Vagina (tissue), 2 donors: ENCODE measurements at places on chromosomes 3 and 15.

DNA sequence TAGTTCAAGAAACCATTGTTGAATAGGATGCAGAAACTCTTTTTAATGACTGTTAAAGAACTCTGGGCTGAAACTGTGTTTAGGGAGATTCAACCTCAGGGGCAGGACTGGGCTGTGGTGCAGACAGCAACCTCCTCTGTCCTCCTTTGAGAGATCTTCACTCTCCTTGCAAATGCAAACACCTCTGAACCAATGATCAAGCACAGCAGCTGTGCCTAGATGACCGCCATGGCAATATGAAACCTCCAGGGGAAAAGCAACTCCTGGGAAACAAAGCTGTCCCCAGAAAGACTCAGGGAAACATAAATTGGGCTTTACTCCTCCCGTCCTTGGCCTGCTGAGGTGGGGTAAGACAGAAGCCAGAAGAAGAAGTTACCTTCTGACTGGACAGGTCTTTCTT lies 52.6 kb downstream of the TBC1D2B start:
- DNase-seq = no peak
- H3K4me1 ChIP-seq = peaks cover 31% of the 10 kb centered on the region
- no peak overlapping the region for H3K4me3 ChIP-seq

DNA sequence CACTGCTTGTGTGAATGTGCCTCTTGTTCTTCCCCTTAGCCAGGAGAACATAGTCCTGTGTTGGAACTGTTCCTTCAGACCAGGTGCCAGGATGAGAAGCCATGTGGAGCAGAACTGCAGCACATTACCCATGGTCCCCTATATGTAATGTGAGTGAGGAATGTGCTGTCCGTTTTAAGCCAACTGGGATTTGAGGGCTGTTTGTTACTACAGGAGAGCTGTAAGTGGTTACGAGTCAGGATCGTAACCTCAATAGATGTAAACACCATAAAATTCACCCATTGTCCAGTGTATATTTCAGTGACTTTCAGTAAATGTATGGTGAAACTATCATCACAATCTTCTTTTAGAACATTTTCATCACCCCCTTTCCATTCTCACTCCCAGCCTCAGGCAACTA lies 10.1 kb upstream of the SCAP start:
- no peaks in the 10 kb centered on the region for H3K27me3 ChIP-seq
- H3K36me3 ChIP-seq = no peaks in the 10 kb centered on the region
- no peak for DNase-seq

GRCh38 chr3:128875556-128876120 lies 3.8 kb upstream of the ACAD9 start:
- no peaks in the 10 kb centered on the region for H3K36me3 ChIP-seq
- H3K4me3 ChIP-seq = no peak overlapping the region
- no peak for DNase-seq
- peaks cover 22% of the 10 kb centered on the region for H3K4me1 ChIP-seq
- H3K27me3 ChIP-seq = no peaks in the 10 kb centered on the region

DNA sequence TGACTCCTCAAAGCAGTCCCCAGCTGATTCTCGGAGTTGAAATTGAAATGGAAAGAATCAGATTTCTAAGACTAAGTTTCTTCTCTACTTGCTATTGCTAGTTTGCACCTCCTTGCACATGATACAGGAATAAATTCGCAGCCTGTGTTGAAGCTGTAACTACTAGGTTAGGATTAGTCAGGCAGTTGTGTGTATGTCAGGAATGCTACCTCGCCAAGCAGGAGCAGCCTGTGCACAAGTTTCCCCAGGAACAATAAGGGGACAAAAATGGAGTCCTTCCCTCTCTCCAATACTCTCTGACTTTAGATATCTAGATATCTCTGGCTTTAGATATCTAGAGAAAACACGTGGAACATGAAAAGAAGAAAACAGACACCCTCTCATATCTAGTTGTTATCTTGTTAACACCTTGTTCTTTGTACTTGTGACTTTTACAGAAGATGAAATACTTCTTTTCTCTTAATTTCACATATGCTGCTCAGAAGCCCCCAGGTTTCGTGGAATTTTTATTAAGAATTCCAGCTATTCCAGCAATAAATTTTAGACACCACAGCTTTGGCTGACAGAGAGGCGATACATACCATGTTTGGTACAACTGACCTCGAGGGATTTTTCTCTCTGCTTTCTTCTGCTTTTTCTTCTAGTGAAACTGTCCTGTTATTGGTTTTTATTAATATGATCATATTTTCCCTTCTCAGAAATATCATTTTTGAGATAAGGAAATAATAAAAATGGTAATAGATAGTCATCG lies 56.1 kb upstream of the CMSS1 start:
- no peaks in the 10 kb centered on the region for H3K36me3 ChIP-seq
- no peak overlapping the region for H3K27ac ChIP-seq
- H3K4me3 ChIP-seq = no peak overlapping the region
- H3K4me1 ChIP-seq = no peaks in the 10 kb centered on the region
- H3K27me3 ChIP-seq = no peaks in the 10 kb centered on the region

- no peak for DNase-seq
- no peaks in the 10 kb centered on the region for H3K4me1 ChIP-seq
- H3K27me3 ChIP-seq = no peaks in the 10 kb centered on the region
These were observed 67.1 kb downstream of the ATP2B2 start for GRCh38 chr3:10437995-10438901.

DNA sequence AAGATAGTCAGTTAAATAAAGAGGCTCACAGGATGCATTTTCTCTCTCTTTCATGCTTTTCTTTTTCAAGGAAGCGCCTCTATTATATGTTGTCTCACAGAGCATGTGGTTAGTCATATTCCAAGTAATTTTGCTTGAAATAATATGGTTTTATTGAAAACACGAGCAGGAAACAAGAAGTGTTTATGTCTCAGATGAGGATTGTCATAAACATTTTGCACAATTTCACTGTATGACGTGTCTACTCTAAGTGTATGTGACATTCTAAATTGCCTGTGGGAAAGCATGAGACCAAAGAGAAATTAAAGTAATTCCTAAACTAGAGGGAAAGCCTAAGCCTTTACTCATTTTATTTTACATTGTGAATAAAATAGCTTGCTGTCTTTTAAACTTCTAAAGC lies 818.6 kb downstream of the EPHA3 start:
- H3K4me3 ChIP-seq = no peak overlapping the region
- DNase-seq = no peak
- no peaks in the 10 kb centered on the region for H3K36me3 ChIP-seq
- no peaks in the 10 kb centered on the region for H3K4me1 ChIP-seq
- H3K27ac ChIP-seq = no peak overlapping the region

DNA sequence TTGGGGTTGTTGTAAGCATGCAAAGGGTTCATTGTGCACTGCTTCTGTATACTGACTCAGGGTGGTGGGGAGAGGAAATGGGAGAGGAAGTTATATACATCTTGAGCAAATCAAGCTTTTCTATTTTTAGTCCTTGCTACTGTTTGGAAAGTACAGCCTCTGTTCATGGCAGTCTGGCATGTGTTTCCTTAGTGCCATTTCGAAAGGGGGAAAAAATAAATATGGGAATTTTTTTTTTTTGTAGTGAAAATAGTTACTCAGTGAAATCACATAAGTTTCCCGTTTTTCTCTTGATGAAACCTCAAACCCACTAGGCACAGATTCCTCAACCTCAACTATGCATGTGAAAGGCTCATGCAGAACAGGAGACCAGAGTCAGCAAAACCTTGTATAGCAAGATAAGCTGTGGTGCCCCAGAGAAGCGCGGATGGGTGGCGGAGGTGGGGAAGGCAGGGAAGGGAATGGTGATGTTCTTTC lies 353.3 kb downstream of the LPP start:
- DNase-seq = no peak
- no peaks in the 10 kb centered on the region for H3K36me3 ChIP-seq
- H3K27me3 ChIP-seq = no peaks in the 10 kb centered on the region
- H3K4me1 ChIP-seq = peaks cover 13% of the 10 kb centered on the region
- H3K4me3 ChIP-seq = no peak overlapping the region
- H3K27ac ChIP-seq = no peak overlapping the region

DNA sequence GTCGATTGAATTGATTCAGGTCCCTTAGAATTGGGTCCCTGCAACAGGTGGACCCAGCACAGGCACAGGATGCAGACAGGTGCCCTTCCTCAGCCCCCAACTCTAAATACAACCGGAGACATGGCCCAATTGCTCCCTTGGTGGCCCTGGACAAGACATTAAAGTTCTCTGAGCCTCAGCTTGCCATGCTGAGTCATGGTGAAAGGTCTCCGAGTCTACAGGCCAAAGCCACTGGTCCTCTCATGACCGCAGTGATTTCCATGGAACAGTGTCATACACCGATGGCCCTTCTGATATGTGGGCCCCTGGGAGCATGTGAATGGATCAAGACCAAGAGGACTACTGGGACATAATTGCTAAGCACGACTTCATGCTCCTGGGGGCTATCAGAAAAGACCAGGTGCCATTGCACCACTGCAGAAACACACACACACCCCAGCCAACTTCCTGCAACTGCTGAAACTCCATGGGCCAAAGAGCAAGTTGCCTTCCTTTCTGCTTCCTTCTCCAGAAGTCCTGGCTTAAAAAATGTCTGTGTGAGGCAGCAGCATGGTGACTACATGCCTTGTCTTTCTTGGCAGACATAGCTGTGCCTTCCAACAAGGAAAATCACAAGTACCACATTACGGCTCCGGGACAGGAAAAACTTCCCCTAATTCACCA lies 38.8 kb downstream of the TBC1D2B start:
- no peaks in the 10 kb centered on the region for H3K36me3 ChIP-seq
- DNase-seq = no peak
- H3K4me3 ChIP-seq = no peak overlapping the region
- H3K27me3 ChIP-seq = no peaks in the 10 kb centered on the region
- H3K4me1 ChIP-seq = peaks cover 69% of the 10 kb centered on the region
- H3K27ac ChIP-seq = no peak overlapping the region

DNA sequence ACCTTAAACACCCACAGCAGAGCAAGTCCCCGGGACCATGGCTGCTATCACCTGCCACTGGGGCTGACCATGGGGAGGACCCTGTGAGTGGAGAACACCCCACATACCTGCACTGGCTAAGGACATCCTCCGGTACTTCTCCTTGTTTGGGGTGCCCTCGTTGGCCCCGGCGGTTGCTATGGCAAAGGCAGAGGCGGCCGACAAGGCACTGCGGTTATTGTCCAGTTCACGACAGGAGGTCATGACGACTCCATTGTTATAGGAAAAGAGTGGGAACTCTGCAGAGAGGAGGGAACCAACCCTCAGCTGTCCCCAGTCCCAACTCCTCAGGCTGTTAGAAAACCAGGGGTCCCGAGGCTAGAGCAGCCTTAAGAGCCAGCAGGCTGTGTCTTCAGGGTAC lies 54.8 kb upstream of the CTSH start:
- DNase-seq = no peak
- peaks cover 16% of the 10 kb centered on the region for H3K4me1 ChIP-seq
- H3K36me3 ChIP-seq = no peaks in the 10 kb centered on the region
- H3K27ac ChIP-seq = no peak overlapping the region
- H3K27me3 ChIP-seq = no peaks in the 10 kb centered on the region
- H3K4me3 ChIP-seq = no peak overlapping the region

DNA sequence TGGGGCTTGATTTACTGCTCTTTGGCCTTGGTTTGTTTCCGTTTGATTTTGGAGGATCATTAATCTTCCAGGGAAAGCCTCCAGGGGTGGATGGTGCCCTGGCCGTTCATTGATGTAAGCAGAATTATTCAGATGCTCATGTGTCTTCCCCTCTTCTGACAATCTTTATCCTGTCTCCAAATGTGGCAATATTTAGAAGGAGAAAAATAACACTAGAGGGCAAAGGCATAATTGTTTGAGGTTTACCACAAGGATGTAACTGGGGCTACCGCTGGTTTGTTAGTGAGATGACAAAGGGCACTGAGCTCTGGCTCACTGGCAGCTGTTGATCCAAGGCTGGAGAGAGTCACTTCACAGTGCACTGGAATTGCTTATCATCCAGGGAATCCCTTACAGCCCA lies 18.2 kb upstream of the PLCL2 start:
- H3K27me3 ChIP-seq = no peaks in the 10 kb centered on the region
- H3K36me3 ChIP-seq = no peaks in the 10 kb centered on the region
- no peak overlapping the region for H3K27ac ChIP-seq

DNA sequence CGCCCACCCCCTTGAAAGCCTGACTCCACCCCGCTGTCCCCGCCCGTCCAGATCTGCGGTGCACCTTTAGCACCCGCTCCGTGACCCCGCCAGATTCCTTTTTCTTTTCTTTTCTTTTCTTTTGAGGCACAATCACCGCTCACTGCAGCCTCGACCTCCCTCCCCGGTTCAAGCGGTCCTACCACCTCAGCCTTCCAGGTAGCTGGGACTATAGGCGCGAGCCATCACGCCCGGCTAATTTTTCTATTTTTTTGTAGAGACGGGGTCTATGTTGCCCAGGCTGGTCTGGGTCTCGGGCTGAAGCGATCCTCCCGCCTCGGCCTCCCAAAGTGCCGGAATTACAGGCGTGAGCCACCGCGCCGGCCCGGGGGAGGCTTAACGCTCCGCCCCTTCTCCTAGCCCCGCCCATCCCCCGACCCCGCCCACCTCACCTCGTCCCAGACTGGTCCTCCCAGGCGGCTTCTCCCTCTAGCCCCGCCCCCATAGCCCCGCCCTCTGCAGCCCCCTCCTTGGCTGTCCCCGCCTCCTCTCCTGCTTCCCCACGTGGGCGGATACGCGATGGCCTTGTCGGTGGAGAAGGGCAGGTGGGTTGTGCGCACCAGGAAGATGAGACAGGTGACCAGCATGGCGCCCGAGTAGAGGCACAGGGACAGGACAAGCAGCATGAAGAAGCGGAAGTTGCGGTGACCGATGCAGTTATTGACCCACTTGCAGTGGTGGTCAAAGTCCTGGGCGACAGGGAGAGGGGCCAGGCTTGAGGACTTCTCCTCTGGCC lies 3.2 kb downstream of the ZDHHC19 start:
- peaks cover 5% of the 10 kb centered on the region for H3K4me1 ChIP-seq
- H3K4me3 ChIP-seq = peak overlapping the region; percentile 28
- no peaks in the 10 kb centered on the region for H3K27me3 ChIP-seq
- no peak overlapping the region for H3K27ac ChIP-seq
- no peak for DNase-seq

DNA sequence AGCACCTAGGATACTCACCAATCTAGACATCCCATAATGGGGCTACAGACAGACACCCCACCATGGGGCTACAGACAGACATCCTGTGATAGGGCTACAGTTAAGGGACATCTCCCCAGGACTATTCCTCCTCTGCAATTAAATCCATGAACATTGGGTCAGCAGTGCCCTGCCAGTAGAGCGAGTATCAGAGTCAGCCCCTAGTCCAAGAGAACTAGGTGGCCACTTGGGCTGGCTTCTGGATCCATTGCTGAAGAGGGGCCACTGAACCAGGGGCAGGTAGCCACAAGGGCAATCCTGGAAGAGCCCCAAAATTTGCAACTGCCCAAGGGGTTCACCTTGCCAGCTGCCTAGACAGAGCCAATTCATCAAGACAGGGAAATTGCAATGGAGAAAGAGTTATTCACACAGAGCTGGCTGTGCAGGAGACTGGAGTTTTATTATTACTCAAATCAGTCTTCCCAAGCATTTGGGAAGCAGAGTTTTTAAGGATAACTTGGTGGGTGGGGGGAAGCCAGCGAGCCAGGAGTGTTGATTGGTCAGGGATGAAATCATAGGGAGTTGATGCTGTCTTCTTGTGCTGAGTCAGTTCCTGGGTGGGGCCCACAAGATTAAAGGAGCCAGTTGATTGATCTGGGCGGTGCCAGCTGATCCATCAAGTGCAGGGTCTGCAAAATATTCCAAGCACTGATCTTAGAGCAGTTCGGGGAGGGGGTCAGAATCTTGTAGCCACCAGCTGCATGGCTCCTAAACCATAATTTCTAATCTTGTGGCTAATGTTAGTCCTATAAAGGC lies 170.2 kb upstream of the SMAD3 start:
- no peak overlapping the region for H3K4me3 ChIP-seq
- H3K27me3 ChIP-seq = no peaks in the 10 kb centered on the region
- H3K4me1 ChIP-seq = no peaks in the 10 kb centered on the region
- peak; percentile 58 for DNase-seq
- H3K27ac ChIP-seq = no peak overlapping the region

- H3K27me3 ChIP-seq = no peaks in the 10 kb centered on the region
- H3K4me3 ChIP-seq = peak within 1 kb of the TSS; percentile 29
- peak; percentile 61 for DNase-seq
These were observed at the start of gene OCA2 for GRCh38 chr15:28098766-28099554. Gene OCA2, minus strand, starts transcription at chr15:28099315. Its CDS starts 17,441 bp downstream, at chr15:28081874.
